Spinal cord (tissue), 10 donors: ENCODE measurements at places on chromosomes 7 and 10.

DNA sequence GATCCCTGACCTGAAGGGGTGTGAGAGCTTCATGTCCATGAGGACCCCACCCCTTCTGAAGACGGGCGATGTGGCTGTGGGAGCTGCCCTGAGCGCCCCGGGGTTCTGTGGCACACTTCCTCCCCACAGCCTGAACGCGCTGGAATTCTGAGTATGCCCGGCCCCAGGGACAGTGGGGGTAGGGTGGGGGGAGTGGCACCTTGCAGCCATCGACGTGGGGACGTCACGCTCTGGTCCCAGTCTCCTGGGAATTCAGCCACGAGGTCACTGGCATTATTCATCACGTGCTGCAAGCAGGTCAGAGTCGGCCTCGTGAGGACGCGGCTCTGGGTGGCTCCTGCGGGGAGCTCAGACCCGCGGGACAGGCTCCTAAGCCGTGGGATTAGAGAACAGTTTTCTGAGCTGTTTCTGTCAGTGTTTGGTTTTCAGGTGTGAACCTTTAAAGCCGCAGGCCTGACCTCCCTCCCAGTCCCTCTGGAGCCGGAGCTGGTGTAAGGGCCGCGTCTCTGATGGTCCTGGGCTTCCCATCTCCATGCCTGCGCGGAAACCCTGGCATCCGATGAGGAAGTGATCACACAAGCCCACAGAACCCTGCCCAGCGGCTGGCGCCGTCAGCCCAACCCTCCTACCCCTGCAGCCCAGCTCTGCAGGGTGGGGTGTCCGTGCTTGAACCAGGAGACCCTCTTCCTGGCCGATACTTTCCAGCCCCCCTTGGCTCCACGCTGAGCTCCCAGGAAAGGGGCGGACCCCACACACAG lies 16.1 kb downstream of the GPR146 start:
- peak overlapping the region; percentile 40 for H3K27ac ChIP-seq
- H3K36me3 ChIP-seq = peaks cover 53% of the 10 kb centered on the region
- DNase-seq = no peak
- peak overlapping the region; percentile 9 for H3K4me3 ChIP-seq

DNA sequence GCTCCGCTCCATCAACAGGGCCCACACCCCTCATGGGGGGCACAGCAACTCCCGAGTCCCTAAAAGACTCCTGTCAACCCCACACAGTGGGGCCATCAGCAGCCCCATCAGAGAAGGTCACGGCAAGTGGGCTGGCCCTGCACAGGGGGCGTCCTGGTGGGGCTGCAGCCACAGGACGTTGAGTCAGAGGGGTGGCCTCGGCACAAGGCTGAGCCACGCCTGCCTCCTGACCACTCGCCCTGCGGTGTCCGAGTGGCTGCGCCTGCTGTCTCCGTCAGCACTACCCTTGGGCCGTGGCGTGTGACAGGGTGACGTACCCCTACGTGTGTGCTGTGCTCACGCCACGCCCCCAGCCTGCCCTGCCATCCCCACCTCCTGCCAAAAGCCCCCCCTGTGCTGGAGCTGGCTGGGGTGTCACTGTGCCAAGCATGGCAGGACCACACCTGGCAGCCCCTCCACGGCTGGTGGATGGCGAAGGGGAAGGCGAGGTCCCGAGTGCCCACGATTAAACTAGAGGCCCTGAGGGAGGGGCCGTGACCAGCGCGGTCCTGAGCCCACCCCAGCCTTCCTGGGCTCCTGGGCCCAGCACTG lies 26.0 kb upstream of the NKX6-2 start:
- no peak overlapping the region for H3K27ac ChIP-seq
- H3K4me3 ChIP-seq = no peak overlapping the region
- no peak for DNase-seq
- H3K36me3 ChIP-seq = peaks cover 17% of the 10 kb centered on the region
- H3K4me1 ChIP-seq = peaks cover 6% of the 10 kb centered on the region

DNA sequence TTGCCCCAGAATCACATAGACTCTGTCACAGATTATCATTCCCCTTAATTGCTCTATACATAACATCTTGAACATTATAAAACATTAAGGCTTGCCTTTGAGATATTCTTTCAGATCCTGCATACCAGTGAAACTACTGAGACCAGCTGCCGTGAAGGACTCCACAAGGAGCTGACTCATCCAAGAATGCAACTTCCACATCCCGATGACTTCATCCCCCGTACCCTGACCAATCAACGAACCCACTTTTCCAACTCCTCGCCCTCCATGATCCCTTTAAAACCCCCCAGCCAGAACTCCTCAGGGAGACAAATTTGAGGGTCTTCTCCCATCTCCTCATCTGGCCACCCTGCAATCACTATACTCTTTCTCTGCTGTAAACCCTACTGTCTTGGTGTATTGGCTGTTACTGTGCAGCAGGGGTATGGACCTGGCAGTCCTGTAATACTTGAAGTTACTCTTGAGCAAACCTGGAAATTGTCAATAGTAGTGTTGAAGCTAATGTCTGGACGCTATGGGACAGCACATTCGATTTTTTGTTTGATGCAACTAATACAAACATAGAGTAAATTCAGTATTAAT lies 49.8 kb downstream of the HTR5A start:
- H3K27ac ChIP-seq = no peak overlapping the region
- no peaks in the 10 kb centered on the region for H3K4me1 ChIP-seq
- no peak overlapping the region for H3K4me3 ChIP-seq
- DNase-seq = no peak
- no peaks in the 10 kb centered on the region for H3K27me3 ChIP-seq
- no peaks in the 10 kb centered on the region for H3K36me3 ChIP-seq

- no peaks in the 10 kb centered on the region for H3K27me3 ChIP-seq
- H3K4me1 ChIP-seq = peaks cover 7% of the 10 kb centered on the region
- H3K4me3 ChIP-seq = no peak overlapping the region
- H3K36me3 ChIP-seq = no peaks in the 10 kb centered on the region
- no peak overlapping the region for H3K27ac ChIP-seq
- DNase-seq = no peak
Observed at GRCh38 chr10:48439031-48439430, 132.6 kb downstream of the MAPK8 start.

DNA sequence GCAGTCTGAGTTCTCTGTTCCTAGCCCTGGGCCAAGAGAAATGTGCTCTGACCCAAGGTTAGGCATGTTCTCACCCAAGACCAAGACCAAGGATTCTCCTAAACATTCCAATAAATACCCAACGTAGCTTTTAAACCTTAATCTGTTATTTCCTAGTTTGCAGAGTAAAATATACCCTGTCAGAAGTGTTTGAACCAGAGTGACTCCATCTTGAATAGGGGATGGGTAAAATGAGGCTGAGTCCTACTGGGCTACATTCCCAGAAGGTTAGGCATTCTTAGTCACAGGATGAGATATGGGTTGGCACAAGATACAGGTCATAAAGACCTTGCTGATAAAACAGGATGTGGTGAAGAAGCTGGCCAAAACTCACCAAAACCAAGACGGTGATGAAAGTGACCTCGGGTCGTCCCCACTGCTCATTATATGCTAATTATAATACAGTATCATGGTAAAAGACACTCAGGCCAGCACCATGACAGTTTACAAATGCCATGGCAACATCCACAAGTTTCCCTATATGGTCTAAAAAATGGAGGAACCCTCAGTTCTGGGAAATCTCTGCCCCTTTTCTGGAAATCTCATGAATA lies 27.7 kb downstream of the PLXNA4 start:
- H3K36me3 ChIP-seq = no peaks in the 10 kb centered on the region
- no peaks in the 10 kb centered on the region for H3K4me1 ChIP-seq
- no peak overlapping the region for H3K4me3 ChIP-seq
- H3K27me3 ChIP-seq = no peaks in the 10 kb centered on the region
- peak overlapping the region; percentile 4 for H3K27ac ChIP-seq
- DNase-seq = no peak

GRCh38 chr10:7165500-7166177 lies 245.2 kb downstream of the SFMBT2 start:
- DNase-seq = no peak
- no peak overlapping the region for H3K4me3 ChIP-seq
- no peaks in the 10 kb centered on the region for H3K4me1 ChIP-seq
- H3K27ac ChIP-seq = no peak overlapping the region
- H3K27me3 ChIP-seq = no peaks in the 10 kb centered on the region

DNA sequence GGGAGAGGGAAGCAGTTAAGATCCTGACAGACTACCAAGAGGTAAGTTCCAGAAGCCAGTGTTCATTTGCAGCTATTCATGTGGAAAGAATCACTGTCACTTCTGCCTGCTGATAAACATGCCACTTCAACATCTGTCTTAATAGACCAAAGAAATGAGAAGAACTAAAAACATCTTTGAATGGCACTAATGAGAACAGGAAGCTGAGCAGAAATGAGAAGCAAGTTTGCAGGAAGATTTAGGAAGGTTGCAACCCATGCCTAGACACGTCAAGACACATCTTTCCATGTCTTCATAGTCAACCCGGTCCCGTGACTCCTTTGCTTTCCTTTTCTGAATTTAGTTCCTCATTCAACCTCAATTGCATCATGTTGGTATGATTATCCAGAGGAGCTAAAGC lies 180.0 kb downstream of the PDE1C start:
- DNase-seq = no peak
- no peaks in the 10 kb centered on the region for H3K36me3 ChIP-seq
- no peaks in the 10 kb centered on the region for H3K27me3 ChIP-seq
- no peak overlapping the region for H3K4me3 ChIP-seq

GRCh38 chr10:60114765-60115586 lies 208.6 kb upstream of the CCDC6 start:
- no peaks in the 10 kb centered on the region for H3K27me3 ChIP-seq
- H3K36me3 ChIP-seq = no peaks in the 10 kb centered on the region
- no peak for DNase-seq
- no peak overlapping the region for H3K27ac ChIP-seq
- no peaks in the 10 kb centered on the region for H3K4me1 ChIP-seq

- no peak overlapping the region for H3K27ac ChIP-seq
- no peak for DNase-seq
- peaks cover 32% of the 10 kb centered on the region for H3K36me3 ChIP-seq
- H3K27me3 ChIP-seq = no peaks in the 10 kb centered on the region
Observed at GRCh38 chr10:12218991-12219390, 23.0 kb downstream of the CDC123 start.

DNA sequence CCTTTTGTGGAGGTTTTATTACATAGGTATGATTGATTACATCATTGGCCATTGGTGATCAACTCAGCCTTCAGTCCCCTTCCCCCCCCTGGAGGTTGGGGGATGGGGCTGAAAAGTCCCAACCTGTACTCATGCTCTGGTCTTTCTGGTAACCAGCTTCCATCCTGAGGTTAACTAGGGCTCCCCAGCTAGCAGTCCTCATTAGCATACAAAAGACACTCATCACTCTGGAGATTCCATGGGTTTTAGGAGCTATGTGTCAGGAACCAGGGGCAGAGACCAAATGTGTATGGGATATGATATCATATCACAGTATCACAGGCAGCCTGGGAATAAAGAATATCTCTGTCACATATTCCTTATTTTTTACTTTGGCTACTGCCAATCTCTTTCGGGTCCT lies 13.6 kb downstream of the CCSER2 start:
- no peak overlapping the region for H3K4me3 ChIP-seq
- no peak overlapping the region for H3K27ac ChIP-seq
- DNase-seq = no peak
- H3K4me1 ChIP-seq = peaks cover 3% of the 10 kb centered on the region
- no peaks in the 10 kb centered on the region for H3K27me3 ChIP-seq

GRCh38 chr7:143341842-143342241 lies 20.7 kb downstream of the FAM131B start:
- H3K36me3 ChIP-seq = no peaks in the 10 kb centered on the region
- H3K4me1 ChIP-seq = peaks cover 6% of the 10 kb centered on the region
- H3K27ac ChIP-seq = no peak overlapping the region
- no peak for DNase-seq

DNA sequence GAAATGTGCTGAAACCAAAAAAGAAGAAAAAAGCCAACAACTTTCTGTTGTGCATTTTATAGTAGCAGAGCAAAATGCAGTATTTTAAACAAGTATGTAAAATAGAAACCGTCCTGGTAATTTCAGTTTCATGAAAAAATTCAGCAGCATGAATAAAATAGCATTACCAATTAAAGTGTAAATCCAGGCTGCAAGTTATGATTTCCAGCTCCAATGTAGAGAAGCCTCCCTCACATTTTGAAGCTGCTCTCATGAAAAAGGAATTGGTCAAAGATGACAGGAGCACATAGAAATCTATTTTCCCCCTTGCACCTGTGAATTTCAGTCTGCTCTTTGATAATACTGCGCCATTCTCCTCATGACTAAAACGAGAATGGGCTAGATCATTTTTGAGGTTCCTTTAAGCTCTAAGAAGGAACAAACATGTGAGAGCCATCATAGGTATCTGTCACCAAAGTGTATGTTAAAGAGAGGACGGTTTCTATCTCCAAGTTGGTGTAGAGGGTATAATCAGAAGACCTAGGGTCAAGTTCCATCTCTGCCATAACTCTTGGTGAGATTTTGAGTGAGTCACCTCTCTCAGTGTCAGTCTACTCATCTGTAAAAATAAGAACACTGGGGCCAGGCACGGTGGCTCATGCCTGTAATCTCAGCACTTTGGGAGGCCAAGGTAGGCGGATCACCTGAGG lies 107.5 kb downstream of the MTPAP start:
- no peak overlapping the region for H3K27ac ChIP-seq
- H3K36me3 ChIP-seq = no peaks in the 10 kb centered on the region
- H3K27me3 ChIP-seq = no peaks in the 10 kb centered on the region
- H3K4me1 ChIP-seq = no peaks in the 10 kb centered on the region

GRCh38 chr7:135074096-135074495 lies 73.8 kb upstream of the TMEM140 start:
- H3K4me1 ChIP-seq = no peaks in the 10 kb centered on the region
- no peak overlapping the region for H3K27ac ChIP-seq
- no peak for DNase-seq
- no peaks in the 10 kb centered on the region for H3K27me3 ChIP-seq
- no peak overlapping the region for H3K4me3 ChIP-seq

DNA sequence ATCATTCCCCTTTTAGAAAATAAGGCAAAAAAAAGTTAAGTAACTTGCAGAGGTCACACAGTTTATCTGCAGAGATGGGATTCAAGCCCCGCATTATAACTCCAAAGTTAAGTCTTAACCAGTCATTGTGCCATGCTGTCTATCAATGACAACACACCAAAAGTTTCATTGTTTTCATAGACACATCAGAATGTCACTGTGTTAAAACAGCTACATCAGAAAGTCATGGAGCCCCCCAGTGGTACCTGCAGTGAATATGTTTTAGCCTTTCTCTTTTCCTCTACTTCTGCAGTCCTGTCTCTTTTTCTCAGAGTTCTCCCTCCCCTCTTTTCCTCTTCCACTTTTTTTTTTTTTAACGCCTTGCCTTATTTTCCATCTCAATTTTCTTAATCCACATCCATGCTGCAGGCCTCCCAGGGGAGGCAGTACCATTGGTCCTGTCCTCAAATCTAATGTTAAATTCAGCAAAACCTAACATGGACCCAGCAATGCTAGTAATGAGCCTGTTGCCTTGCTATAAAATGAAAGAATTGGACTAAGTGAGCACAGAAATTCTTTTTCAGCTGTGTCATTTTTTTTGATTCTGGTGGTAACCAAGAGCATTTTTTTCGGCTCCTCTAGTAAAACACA lies 3.8 kb upstream of the NRCAM start:
- no peaks in the 10 kb centered on the region for H3K36me3 ChIP-seq
- H3K27me3 ChIP-seq = no peaks in the 10 kb centered on the region
- H3K4me3 ChIP-seq = no peak overlapping the region
- no peak overlapping the region for H3K27ac ChIP-seq
